Choroid plexus epithelial cell (primary cell): ENCODE measurements at places on chromosomes 4 and X.
A peak's percentile ranks its signal among the peaks of the same experiment; 100 is the strongest.

DNA sequence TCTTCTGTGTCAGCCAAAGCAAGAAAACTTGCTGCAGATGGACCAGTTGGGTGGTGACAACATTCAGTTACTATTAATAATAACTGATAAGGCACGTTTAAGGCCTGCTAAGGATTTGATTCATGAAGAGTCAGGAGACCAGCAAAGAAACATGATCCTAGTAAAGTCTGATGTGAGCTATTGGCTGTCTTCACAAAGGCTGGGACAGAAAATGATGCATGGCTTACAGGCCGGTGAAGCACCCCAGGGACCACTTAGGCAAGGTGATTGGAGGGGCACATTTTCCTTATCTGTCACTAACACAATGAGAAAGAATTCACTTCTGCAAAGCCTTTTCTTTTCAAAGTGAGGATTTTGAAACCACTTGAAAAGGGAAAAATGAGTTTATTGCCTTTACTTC, 65.4 kb upstream of the TRPC3 start:
- DNase-seq: peak; percentile 7

- peak; percentile 83 for DNase-seq
Observed at GRCh38 chr4:7101692-7102515, 34.0 kb upstream of the GRPEL1 start.

DNA sequence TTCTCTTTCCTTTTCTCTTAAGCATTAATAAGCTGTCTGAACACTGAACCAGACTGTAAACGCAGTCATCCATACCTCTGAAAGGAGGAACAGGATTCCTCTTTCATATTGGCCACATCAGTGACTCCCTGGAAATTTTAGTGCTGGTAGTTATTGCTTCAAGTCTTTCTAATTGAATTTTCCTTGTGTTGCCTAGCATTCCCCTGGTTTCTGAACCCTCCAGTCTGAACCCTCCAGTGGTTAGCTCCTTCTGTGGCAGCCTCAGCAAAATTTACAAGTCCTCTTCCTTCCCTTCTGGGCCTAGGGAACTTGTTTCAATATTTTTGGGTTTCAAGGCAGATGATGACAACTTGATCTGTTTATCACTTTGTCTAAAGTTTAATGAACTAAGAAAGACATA, 7.9 kb downstream of the SPARCL1 start:
- DNase-seq: no peak

DNA sequence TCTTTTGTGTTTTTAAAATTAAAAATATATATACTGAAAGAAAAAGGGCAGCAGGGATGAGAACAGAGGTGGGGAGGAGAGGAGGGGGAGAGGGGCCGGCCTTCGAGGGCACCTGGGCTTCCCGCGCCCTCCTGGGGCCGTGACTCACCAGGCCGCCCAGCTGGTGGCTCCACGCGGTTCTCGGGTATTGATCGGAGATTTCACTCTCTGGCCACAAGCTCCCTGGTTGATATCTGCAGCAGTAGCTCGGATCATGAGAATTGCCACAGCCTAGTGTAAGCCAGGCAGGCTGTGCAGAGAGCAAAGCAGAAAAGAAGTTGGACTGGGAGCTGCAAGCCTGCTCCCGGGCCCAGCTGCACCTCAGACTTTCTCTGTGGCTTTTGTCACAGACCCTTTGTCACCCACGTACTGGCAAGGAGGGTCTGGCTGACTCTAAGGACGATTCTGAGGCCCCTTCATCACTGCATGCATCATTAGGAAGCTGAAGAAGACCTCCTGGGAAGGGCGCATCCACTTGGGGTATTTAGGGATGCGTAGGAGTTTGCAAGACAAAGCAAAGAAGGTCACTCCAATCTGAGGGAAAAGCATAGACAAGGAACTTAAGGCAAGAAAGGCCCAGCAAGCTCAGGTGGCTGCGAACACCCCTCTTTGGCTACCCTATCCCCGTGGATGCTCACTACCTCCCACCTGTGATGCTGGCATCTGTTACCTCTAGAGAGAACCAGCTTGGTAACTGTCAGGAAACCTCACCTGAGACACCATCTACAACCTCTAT, 71.7 kb downstream of the CPZ start:
- no peak for DNase-seq

DNA sequence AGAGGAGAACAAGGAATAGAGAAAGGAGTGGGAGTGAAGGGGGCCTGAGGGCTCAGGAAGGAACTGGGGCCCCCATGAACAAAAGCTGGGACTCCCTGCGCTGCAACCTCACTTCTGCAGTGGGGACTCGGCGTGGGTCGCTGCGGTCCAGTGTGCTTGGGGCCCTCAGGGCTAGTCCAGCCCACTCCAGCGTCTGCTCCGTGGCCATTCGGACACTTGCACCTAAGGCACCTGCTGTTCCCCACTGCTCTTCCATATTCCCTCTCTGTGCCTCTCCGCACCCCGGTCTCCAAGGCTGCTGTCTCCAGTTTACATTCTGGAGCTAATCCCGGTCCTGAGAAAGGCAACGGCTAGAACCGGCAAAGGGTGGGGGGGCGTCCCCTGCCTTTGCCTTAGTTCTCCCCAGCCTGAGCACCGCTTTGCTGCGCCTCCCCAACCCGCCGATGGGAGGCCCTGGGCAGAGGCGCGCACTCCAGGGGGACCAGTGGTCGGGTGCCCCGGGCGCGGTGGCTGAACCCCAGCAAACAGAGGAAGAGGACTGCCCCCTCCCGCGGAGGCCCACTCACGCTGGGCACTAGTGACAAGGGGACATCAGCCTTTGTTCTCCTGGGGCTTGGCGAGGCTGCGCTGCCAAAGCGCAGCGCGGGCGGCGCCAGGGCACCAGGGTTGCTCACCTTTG, 327.7 kb upstream of the F9 start:
- no peak for DNase-seq
